DMS 273 treated with DMSO at 0.1 percent for 48 hours (cell line): ENCODE measurements at places on chromosomes 1 and 21.

GRCh38 chr1:180548686-180549317, 10.0 kb upstream of the OVAAL start:
- no peak for DNase-seq

GRCh38 chr1:230280054-230280795, 145.9 kb downstream of the PGBD5 start:
- no peak for DNase-seq

DNA sequence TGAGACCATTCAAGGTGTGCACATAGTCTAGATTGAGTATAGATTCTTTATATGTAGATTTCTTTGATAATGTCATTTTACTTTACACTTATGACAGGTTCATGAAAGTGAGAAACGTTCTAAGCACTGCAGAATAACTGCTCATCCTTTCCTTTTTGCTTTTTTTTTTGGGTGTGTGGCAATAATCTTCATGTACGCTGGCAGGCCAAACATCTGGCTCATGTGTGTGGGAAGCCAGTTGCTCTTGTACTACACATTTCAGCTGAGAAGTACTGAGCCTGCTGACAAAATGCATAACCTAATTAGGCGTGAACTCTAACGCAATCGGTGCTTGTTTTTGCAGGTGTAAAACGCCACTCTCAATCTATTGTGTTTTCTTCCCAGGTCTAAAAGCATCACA, 350.8 kb upstream of the KAZN start:
- no peak for DNase-seq

DNA sequence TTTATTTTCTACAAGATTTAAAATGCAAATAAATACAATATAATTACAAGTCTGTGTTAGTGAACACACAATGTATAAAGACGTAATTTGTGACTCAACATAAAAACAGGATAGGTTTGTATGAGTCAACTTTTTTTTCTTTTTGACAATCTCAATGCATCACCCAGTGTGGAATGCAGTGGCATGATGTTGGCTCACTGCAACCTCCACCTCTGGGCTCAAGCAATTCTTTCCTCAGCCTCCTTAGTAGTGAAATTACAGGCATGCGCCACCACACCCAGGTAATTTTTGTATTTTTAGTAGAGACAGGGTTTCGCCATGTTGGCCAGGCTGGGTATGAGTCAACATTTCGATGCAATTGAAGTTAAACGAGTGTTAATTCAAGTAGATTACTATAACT, 5.9 kb upstream of the SPRR2E start:
- DNase-seq, result no peak

DNA sequence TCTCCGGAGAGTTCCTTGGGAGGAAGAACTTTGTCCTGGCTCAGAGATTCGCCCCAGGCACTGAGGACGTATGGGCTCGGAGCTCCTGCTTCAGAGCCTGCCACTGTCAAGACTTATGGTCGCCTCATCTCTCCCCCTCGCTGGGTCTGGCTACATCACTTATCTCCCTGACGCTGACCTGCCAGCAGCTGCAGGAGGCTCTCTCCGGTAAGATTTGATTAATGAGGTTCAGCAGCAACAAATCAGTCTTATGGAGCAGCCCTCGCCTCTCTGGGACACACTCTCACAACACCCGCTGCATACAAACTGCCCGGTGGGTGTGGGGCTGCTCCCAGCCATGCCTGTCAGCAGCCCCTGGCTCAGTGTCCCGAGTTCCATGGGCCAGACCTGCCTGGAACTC, 297.8 kb downstream of the RRAGC start:
- no peak for DNase-seq

GRCh38 chr1:226017070-226017469, 17.9 kb upstream of the SDE2 start:
- DNase-seq, result no peak

DNA sequence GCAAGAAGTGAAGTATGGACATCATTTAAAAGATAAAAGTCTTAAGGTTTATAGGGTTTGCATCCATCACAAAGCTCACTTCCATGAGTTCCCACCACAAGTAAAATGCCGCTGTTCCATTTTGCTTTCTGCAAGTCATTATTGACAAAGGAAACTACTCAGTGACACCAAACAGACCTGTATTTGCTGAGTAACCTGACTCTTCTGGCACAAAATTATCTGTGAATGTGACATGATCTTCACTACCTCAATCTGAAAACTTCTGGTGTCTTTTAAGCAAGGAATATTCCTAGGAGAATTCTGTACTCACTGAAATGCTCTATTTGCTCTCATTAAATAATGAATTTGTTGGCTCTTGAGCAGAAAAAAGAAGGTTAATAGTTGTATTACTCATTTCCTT, 1077.4 kb upstream of the ADGRL4 start:
- DNase-seq, result no peak
